ENCODE measurements at places on chromosomes 5 and 9.

DNA sequence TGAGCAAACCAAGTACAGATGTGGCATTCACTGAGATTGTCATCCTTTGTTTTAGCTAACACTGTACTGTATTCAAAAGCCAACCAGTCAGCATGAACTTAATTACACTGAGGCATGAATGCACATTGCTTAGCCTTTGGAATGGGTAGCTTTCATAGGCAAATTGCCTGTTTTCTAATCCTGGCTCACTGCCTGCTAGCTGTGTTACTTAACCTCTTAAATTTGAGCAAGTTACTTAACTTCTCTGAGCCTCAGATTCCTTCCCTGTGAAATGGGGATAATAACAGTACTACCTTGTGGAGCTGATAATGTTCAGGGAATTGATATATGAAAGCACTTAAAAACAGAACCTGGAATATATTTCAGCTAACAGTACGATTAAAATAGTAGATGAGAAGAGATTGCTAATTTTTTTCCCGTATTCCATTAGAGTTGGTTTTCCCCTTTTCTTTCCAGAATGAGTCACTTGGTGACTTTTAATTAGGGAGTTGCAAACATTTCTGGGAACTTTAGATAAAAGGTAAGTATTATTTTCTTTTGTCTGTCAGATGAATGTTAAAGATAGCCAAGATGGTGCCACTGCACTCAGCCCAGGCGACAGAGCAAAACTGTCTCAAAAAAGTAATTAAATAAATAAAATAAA is 43.9 kb downstream of the ARRDC3 start:
- no peak for DNase-seq

GRCh38 chr5:119274767-119275130 is 81.1 kb upstream of the TNFAIP8 start:
- DNase-seq, result peak; percentile 63

- no peak for DNase-seq
Measured at GRCh38 chr5:57276353-57276752, 102.5 kb downstream of the GPBP1 start.

- DNase-seq, result no peak
Measured at GRCh38 chr9:70205366-70206020, 53.3 kb upstream of the SMC5 start.

GRCh38 chr5:89450149-89450538 is 567.2 kb upstream of the MEF2C start:
- DNase-seq, result no peak

DNA sequence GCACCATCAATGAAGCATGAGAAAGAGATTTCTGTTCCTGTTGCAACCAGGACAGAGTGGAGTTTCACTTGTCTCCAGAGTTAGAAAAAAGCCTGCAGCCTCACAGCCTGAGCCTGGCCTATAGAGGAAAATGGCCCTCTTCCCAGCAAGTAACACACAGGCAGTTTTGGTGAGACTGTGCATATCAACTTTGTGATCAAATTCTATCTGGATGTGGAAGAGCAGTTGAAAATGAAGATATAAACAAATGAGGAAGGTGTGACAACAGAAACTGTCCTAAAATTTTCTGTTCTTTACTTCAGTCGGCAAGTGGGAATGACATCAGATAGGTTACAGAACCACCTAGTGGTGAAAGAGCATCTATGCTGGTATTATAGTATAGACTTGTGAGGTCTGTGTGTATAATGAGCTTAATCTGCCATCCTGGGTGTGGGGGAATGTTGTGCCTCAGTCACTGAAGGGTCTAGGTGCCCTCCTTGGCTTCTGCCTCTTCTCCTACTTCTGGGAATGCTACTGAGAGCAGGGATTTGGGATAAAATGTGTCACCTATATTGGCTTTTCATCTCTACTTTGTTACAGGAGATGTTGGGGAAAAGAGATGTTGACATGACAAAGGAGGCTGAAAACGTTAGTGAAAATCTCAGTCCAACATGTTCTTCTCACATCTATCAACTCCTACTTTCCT is 28.2 kb downstream of the YIPF5 start:
- peak; percentile 4 for DNase-seq

DNA sequence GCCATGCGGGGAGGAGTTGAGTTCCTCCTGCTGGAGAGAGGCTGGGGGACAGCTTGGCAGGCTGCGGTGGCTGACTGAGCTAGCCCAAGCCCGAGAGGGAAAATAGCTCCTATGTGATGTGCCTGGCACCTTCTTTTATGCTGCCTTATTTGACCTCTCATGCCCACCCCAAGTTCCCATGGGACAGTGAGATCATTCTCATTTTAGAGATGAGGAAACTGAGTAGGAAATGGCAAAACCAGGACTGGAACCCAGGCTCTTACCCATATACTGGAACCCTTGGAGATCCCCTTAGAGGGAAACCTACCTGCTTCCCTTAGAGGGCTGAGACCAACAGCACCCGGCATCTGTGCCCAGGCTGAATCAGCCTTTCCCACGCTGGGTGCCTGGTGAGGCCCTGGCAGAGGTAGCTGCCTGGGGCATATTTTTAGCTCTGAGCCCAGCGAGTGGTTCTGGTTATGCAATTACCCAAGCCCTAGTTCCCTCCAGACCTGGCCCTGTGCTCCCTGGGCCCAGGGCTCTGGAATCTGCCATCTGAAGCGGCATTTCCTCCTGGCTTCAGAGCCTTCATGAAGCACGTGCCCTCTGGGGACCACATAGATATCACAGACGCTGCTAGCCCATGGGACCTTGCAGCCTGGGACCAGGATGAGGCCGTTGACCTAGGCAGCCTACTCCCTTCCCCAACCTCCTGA is 23.6 kb downstream of the COL27A1 start:
- no peak for DNase-seq

GRCh38 chr5:15609076-15609725 is 109.2 kb downstream of the FBXL7 start:
- no peak for DNase-seq

- DNase-seq, result no peak
Measured at GRCh38 chr9:92728831-92729734, 35.5 kb downstream of the BICD2 start.

- no peak for DNase-seq
Measured at GRCh38 chr9:109242014-109242413, 75.0 kb upstream of the FRRS1L start.

DNA sequence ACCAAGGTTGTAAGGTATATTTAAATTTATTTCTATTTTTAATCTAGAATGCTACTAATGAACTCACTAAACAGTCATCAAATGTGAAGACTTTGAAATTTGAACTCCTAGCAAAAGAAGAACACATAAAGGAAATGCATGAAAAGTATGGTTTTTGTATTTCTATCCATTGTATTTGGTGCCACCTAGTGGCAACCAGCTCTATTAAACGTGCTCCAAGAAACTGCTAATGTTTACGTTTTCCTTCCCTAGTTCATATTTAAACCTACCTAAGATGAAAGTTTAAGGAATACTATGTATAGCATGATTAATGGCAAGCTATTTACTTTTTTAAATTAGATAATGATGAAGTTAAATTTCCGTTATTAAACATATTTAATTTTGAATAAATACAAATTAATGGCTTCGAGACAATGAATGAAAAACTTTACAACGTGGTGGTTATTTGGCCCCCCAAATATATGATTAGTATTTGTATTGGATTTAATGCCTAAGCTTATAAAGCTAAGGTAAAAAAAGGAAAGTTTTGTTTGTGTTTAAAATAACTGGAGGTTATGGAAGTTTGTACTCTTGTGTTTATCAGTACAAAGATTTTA is 115.9 kb upstream of the SH3GL2 start:
- DNase-seq, result no peak

DNA sequence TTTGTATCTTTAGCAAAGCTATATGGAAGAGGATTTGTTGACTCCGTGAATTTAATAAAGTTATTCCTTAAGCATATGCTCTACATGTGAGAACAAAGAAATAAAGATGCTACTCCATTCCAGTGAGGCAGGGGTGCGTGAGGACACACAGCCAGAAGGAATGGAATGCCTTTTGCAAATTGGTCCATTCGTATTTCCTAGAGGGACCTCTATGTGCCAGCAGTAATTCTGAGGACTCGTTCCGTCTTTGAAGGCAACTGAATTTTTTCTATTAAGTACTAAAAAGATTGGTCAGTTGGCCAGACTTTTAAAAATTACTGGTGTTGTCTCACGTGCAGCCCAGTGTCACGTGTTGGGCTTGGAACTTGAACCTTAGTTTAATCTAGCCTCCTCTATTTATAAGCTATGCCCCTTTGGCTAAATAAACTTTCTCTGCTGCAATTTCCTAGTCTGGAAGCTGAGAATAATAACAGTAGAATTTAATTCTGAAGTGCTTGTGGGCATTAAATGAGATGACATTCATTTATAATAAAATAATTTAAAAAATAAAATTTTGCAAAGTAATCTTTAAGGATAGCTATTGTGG is 13.9 kb downstream of the RAI14 start:
- no peak for DNase-seq

GRCh38 chr5:125316915-125317535 is 570.6 kb upstream of the ZNF608 start:
- no peak for DNase-seq

- no peak for DNase-seq
Measured at GRCh38 chr5:31807789-31808540, 169.0 kb downstream of the PDZD2 start.

DNA sequence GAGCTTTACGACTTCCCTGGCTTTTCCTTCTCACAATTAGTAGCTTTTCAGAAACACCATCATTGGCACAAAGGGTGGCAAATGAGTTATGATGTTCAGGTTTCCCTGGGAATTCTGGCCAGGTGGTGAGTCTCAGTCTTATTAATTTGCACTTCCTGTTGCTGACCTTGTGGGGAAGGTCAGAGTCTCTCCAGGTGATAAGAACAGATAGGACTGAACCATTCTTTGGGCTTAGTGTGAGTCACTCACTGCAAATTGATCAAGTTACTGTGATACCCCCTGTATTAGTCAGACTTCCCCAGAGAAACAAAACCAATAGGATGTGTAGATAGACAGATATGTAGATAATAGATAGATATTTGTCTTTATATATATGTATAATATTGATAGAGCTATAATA is 53.8 kb upstream of the RANBP3L start:
- no peak for DNase-seq

GRCh38 chr9:108836781-108837180 is 19.0 kb downstream of the ACTL7B start:
- no peak for DNase-seq

GRCh38 chr9:93225417-93225816 is 41.5 kb downstream of the WNK2 start:
- no peak for DNase-seq

DNA sequence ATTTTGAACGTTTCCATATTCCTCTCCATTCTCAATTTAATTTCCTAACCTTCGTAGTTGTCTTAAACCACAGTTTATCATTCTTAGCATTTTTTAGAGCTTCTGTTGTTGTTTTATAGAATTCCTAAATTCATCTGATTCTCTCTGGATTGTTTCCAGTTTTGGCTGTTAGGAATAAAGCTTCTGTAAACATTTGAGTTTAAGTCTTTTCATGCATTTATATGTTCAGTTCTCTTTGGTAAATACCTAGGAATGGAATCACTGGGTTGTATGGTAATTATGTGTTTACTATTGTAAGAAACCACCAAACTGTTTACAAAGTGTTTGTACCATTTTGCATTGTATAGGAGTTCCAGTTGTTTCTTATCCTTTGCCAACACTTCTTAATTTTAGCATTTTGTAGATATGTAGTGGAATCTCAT is 29.7 kb downstream of the GPR21 start:
- no peak for DNase-seq

DNA sequence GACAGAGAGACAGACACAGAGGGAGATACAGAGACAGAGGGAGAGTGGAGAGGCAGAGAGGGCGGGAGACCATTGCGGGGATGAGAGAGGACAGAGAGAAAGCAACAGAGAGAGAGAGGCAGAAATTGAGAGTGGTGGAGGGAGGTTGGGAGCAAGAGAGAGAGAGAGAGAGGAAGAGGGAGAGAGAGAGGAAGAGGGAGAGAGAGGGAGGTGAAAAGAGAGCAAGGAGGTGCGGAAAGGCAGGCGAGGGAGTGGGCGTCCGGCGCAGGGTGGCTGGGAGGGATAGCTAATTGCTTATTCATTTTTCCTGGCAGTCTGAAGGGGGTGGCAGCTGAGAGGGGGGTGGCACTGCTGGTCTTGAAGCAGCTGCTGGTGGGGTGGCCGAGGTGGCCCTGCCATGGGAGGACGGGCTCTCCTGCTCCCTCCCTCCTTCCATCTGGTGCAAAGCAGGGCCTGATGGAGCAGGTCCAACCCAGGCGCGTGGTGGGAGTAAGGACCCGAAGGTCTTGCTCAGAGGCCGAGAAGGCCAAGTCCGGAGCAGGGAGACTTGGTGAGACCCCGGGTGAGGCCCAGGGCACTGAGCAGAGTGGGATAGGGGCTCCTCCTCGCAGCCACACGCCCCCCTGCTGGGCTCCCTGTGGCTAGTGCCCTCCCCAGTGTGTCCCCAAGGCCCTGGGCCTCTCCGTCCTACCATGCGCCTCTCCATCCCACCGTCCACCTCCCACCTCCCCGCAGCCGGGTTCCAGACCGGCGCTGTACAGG is 25.3 kb upstream of the RNU6ATAC start:
- no peak for DNase-seq

DNA sequence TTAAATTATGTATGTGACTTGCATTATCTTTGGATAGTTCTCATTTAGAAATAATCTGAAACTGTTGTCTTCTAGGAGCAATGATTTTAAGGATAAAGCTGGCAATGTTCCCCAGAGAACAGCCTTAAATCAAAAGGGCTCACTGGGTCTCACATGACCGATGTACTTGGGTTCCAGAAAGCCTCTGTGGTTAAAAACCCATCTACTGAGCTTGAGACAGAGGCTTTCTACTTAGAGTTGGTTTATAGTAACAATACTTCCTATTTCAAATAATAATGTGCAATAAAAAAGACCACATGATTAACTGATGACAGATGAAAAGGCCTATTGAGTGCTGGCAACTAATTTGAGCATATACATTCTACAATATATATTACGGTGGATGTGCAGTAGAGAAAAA is 1143.5 kb downstream of the PTPRD start:
- DNase-seq, result no peak

GRCh38 chr9:91908293-91908623 is 41.8 kb downstream of the ROR2 start:
- no peak for DNase-seq

GRCh38 chr5:86686046-86686445 is 68.3 kb downstream of the COX7C start:
- DNase-seq, result no peak

GRCh38 chr9:104944356-104944755 is 16.4 kb upstream of the ABCA1 start:
- DNase-seq, result no peak

- no peak for DNase-seq
Measured at GRCh38 chr5:124697501-124697900, 48.9 kb downstream of the ZNF608 start.

- no peak for DNase-seq
Measured at GRCh38 chr5:149240354-149240998, 31.2 kb upstream of the AFAP1L1 start.
